ENCODE measurements at places on chromosomes 2 and 18.

DNA sequence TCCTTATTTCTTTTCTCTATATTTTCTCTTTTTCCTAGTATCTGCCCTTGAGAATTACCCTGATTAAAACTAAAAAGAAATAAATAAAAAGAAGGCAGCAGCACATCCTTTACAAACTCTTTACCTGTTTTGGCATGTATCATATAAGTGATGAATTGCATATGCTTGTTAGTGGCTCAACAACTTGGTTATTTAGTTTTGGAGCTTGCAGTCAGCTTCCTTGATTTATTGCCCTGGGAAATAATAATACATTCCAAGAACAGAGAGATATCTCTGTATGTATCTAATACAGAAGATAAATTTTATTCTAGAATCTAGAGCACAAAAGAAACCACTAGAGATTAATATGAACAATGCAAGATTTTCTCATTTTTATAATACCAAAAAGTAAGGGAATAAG, 139.8 kb upstream of the ZC3H15 start:
- DNase-seq, result no peak

DNA sequence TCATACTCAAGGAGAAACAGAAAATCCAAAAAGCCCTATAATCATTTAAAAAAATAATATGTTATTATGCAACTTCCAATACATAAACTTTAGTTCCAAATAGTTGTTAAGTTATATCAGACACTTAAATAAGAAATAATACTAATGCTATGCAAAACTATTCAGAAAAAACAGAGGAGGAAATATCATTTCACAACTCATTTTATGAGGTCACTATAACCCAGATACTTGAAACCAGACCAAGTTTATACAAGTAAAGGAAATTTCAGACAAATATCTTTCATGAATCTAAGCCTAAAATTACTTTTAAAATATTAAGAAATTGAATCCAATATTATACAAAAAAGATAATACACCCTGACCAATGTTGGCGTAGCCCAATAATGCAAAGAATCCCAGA, 260.8 kb downstream of the CD226 start:
- DNase-seq, result no peak

GRCh38 chr18:49834258-49834657, 20.9 kb upstream of the ACAA2 start:
- DNase-seq, result no peak

DNA sequence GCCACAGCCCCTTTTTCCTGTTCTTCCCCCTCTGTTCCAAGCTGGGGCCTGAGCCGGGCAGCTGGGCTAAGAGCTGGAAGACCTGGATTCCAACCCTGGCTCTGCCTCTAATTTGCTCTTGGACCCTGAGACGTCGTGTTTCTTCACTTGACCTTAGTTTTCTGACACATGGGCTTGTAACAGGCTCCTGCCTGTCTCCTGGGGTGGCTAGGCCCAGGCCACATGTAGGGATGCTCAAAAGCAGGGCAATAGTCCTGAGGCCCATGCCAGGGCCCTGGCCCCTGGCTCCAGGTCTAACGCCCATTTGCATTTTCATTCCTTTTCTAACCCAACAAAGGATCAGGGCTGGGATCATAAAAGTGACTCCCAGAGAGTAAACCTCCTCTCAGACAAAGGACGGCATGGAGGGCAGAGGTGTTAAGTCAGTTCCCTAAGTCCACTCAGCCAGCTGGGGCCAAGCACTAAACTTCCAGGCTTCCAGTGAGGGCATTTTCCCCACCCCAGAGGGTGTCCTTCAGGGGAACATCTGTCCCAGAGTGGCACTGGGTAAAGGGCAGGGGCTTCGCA, 16.6 kb upstream of the DNMT3A start:
- DNase-seq, result no peak

DNA sequence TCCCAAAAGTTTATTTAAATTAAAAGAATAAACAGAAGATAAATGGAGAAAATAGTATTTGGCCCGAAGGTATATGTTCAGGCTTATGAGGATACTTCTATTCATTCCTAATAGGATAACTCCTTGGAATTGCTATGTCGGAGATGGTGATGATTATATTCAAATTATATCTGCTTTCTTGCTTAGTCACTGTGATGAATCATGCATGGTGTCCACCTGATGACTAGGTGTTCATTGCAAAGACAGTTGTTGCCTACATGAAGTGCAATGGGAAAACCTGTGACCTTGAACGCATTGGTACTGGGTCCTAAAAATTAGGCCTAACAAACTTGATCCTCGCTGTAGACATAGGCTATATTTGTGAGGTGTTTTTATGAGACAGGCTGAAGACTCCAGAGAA, 617.3 kb upstream of the ZEB2 start:
- DNase-seq, result no peak

Measured in PC-9 (cell line).